ENCODE measurements at places on chromosomes 13 and 19. TPM values are rescaled to one million over a fixed set of nuclear protein-coding genes. Genes with fewer than 3 reads are reported as not detected.

Gene LGALS4
- 4.2 TPM for total RNA-seq

Gene ZSCAN1
- not detected for total RNA-seq

Gene MLLT1
- 61.9 TPM for total RNA-seq

Gene PBX4
- 3.7 TPM for total RNA-seq

Gene RAP2A
- 42.5 TPM for total RNA-seq

Gene PLPP2
- 11.7 TPM for total RNA-seq

Gene KASH5
- total RNA-seq = 3.1 TPM

Gene TMEM59L
- 1.1 TPM for total RNA-seq

Gene RASGRP4
- total RNA-seq = 13.5 TPM

Gene RNF225
- total RNA-seq = not detected

- peaks cover 47% of the 10 kb centered on the region for H3K27me3 ChIP-seq
- no peaks in the 10 kb centered on the region for H3K4me1 ChIP-seq
- DNase-seq = no peak
These were observed 15.2 kb downstream of the KCNC3 start for GRCh38 chr19:50313812-50314536.

- no peak overlapping the region for H3K27ac ChIP-seq
- no peaks in the 10 kb centered on the region for H3K36me3 ChIP-seq
- H3K27me3 ChIP-seq = no peaks in the 10 kb centered on the region
- no peak for DNase-seq
- no peak overlapping the region for H3K4me3 ChIP-seq
These were observed 153.5 kb downstream of the HS6ST3 start for GRCh38 chr13:96243376-96243775.

GRCh38 chr13:112346173-112346898 lies 29.8 kb upstream of the SPACA7 start:
- peaks cover 11% of the 10 kb centered on the region for H3K4me1 ChIP-seq
- H3K27ac ChIP-seq = no peak overlapping the region
- H3K4me3 ChIP-seq = no peak overlapping the region

DNA sequence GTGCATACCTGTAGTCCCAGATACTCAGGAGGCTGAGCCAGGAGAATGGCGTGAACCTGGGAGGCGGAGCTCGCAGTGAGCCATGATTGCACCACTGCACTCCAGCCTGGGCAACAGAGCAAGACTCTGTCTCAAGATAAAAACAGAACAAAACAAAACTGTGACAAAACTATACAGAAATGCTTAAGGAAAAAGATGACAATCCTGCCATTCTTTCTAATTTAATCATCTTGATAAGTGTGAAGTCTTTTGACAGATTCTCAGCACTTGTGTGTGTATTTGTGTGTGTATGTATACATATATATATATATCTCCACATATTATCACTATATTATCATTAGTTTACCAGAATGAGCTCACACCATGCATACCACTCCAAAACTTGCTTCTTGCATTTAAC lies 12.3 kb downstream of the HTR2A start:
- no peaks in the 10 kb centered on the region for H3K4me1 ChIP-seq
- no peaks in the 10 kb centered on the region for H3K36me3 ChIP-seq
- no peak overlapping the region for H3K27ac ChIP-seq
- no peak for DNase-seq

DNA sequence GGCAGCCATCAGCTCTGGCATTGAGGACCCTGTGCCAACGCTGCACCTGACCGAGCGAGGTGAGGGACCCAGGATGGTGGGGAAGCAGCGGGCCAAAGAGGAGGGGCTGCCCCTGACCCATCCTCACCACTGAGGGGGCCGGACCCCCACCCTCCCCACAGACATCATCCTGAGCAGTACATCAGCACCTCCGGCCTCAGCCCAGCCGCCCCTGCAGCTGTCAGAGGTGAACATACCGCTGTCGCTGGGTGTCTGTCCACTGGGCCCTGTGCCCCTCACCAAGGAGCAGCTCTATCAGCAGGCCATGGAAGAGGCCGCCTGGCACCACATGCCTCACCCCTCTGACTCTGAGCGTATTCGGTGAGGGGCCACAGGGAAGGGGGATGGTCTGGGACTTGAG lies 7.3 kb downstream of the LENG1 start:
- H3K4me3 ChIP-seq = no peak overlapping the region
- no peaks in the 10 kb centered on the region for H3K27me3 ChIP-seq
- no peak for DNase-seq

- no peak overlapping the region for H3K27ac ChIP-seq
- no peaks in the 10 kb centered on the region for H3K4me1 ChIP-seq
- H3K4me3 ChIP-seq = no peak overlapping the region
- H3K27me3 ChIP-seq = no peaks in the 10 kb centered on the region
- H3K36me3 ChIP-seq = peaks cover 41% of the 10 kb centered on the region
These were observed 74.4 kb downstream of the DPF1 start for GRCh38 chr19:38149661-38150061.

GRCh38 chr19:50909240-50910070 lies 1.7 kb downstream of the KLK4 start:
- no peaks in the 10 kb centered on the region for H3K4me1 ChIP-seq
- peak; percentile 59 for DNase-seq
- H3K27ac ChIP-seq = no peak overlapping the region
- H3K36me3 ChIP-seq = no peaks in the 10 kb centered on the region
- H3K4me3 ChIP-seq = no peak overlapping the region
- peaks cover 72% of the 10 kb centered on the region for H3K27me3 ChIP-seq

- H3K27ac ChIP-seq = no peak overlapping the region
- no peaks in the 10 kb centered on the region for H3K27me3 ChIP-seq
- DNase-seq = no peak
- no peak overlapping the region for H3K4me3 ChIP-seq
- H3K36me3 ChIP-seq = no peaks in the 10 kb centered on the region
- H3K4me1 ChIP-seq = peaks cover 23% of the 10 kb centered on the region
These were observed 6.9 kb downstream of the ERICH4 start for GRCh38 chr19:41449865-41450178.

DNA sequence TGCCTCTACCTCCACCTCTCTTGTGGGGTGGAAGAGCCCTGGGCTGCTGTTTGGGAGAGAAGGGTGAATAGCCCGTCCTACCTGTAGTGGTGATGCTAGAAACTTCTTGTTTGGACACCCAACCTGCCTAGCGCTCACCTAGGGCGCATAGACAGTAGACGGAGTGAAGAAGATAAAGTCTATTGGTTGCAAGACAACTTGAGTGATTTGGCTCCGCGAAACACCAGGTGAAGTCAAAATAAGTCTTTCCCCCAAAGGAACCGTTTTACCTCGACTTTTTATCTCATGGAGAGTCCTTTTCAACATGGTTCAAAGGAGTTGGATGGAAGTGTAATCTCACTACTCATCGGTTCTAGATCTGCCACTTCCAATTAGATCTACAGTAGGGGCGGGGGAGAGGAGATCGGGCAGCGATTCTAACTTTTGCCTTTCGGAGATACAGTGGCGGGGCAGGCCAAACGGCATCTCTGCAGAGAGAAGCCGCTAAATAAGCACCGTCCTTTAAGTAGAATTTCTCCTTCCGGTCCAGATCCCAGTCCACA lies 694 bp upstream of the ZIC5 start:
- H3K4me3 ChIP-seq = no peak overlapping the region
- peaks cover 96% of the 10 kb centered on the region for H3K27me3 ChIP-seq
- no peaks in the 10 kb centered on the region for H3K36me3 ChIP-seq
- no peak overlapping the region for H3K27ac ChIP-seq

GRCh38 chr19:51136851-51137551 lies 5.1 kb upstream of the SIGLEC7 start:
- H3K27me3 ChIP-seq = no peaks in the 10 kb centered on the region
- H3K27ac ChIP-seq = peak overlapping the region; percentile 78
- no peaks in the 10 kb centered on the region for H3K36me3 ChIP-seq
- no peak for DNase-seq

GRCh38 chr19:11705474-11705873 lies 33.3 kb downstream of the ZNF823 start:
- H3K4me1 ChIP-seq = no peaks in the 10 kb centered on the region
- DNase-seq = no peak
- no peaks in the 10 kb centered on the region for H3K36me3 ChIP-seq
- no peak overlapping the region for H3K27ac ChIP-seq
- no peak overlapping the region for H3K4me3 ChIP-seq
- H3K27me3 ChIP-seq = no peaks in the 10 kb centered on the region

GRCh38 chr19:35715981-35716800 lies 1.6 kb upstream of the KMT2B start:
- DNase-seq = peak; percentile 77
- peaks cover 10% of the 10 kb centered on the region for H3K36me3 ChIP-seq
- H3K4me1 ChIP-seq = peaks cover 26% of the 10 kb centered on the region
- no peaks in the 10 kb centered on the region for H3K27me3 ChIP-seq
- peak overlapping the region; percentile 87 for H3K4me3 ChIP-seq

GRCh38 chr19:50906217-50906616 lies 5.0 kb downstream of the KLK4 start:
- no peak overlapping the region for H3K27ac ChIP-seq
- no peak overlapping the region for H3K4me3 ChIP-seq
- peaks cover 66% of the 10 kb centered on the region for H3K27me3 ChIP-seq

DNA sequence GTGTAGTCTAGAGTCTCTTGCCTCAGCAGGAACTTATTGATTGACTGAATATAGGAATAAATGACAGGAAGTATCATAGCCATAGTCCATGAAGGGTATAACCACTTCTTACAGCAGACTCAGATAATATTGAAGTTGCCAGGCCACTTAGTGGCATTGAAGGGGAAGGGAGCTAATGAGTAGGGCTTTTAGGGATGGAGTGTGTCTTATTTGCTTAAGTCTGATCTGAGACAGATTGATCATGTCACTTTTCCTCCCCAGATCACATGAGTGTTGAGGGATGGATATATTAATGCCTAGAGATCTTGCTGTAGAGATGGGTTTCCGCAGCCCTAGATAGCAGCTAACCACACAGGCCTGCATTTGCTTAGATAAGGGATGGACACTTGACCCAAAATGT lies 62.2 kb upstream of the NBEA start:
- no peaks in the 10 kb centered on the region for H3K4me1 ChIP-seq
- no peaks in the 10 kb centered on the region for H3K27me3 ChIP-seq
- no peaks in the 10 kb centered on the region for H3K36me3 ChIP-seq
- DNase-seq = no peak
- H3K4me3 ChIP-seq = no peak overlapping the region

DNA sequence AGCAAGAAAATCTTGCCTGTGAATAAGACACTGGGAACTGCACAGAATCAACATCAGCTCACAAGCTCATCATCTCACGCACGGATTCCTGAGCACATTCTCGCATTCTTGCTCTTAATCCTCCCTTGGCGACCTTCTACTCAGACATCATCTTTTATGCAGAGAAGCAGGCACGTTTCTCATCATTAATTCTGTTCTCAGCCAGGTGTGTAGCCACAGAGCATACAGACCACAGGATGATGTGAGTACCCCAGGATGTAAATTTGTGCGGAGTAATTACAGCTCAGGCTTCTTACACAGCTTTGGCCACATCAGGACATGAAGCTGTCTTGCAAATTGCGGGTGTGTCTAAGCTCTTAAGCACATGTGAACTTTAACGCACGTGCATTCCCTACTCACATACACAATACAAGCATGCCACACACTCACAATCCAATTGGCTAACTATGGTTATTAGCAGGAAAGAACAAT lies 36.5 kb upstream of the SACS start:
- H3K4me3 ChIP-seq = no peak overlapping the region
- peaks cover 7% of the 10 kb centered on the region for H3K4me1 ChIP-seq
- H3K27ac ChIP-seq = no peak overlapping the region

GRCh38 chr19:18119013-18119716 lies 21.6 kb downstream of the MAST3 start:
- DNase-seq = no peak
- H3K27ac ChIP-seq = no peak overlapping the region
- H3K4me1 ChIP-seq = peaks cover 26% of the 10 kb centered on the region
- no peaks in the 10 kb centered on the region for H3K27me3 ChIP-seq

DNA sequence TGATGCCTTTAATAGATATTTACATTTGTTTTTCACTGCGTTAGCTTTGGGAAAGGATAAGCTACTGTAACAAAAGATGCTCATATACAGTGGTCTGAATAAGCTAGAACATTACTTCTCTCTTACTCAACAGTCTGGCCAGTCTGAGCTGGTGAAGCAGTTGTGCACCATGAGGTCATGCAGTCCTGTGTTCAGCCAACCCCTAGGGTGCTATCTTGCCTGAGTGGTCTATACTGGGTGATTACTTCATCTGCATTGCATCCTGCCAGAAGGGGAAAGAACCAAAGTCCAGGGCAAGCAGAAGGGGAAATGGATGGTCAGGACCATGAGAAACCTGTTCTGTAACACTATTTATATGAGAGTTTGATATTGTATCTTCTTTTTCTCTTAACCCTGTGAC lies 31.5 kb downstream of the ERCC5 start:
- H3K36me3 ChIP-seq = peaks cover 59% of the 10 kb centered on the region
- H3K4me3 ChIP-seq = no peak overlapping the region
- H3K27me3 ChIP-seq = no peaks in the 10 kb centered on the region
- no peak for DNase-seq
- H3K4me1 ChIP-seq = no peaks in the 10 kb centered on the region

GRCh38 chr19:50061650-50062049 lies 35.8 kb downstream of the ZNF473 start:
- H3K4me1 ChIP-seq = no peaks in the 10 kb centered on the region
- H3K36me3 ChIP-seq = no peaks in the 10 kb centered on the region
- no peak overlapping the region for H3K27ac ChIP-seq

GRCh38 chr19:35557539-35558399 lies 5.7 kb downstream of the ATP4A start:
- peaks cover 37% of the 10 kb centered on the region for H3K27me3 ChIP-seq
- peak; percentile 79 for DNase-seq
- peak overlapping the region; percentile 48 for H3K4me3 ChIP-seq
- no peaks in the 10 kb centered on the region for H3K36me3 ChIP-seq
- H3K27ac ChIP-seq = no peak overlapping the region

DNA sequence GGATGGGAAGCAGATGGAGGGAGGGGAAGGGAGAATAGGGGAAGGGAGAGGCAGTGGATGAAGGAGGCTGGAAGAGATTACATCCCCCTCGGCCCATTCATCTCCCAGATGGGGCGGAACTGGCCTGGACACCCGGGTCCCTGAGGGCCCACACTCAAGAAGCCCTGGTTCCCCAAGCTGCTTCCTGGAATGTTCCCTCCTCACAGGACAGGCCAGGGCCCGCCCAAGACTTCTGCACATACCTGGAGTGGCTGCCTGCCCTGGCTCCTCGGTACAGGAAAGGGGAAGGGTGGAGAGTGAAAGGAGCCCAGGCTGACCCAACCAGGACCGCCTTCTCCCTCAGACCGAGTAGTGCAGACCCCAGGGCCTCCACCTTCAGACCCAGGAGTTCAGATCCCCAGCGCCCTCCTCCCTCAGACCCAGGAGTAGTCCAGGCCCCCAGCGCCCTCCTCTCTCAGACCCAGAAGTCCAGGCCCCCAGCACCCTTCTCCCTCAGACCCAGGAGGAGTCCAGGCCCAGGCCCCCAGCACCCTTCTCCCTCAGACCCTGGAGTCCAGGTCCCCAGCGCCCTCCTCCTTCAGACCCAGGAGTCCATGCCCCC lies 489 bp downstream of the NTF4 start:
- no peaks in the 10 kb centered on the region for H3K36me3 ChIP-seq
- peak overlapping the region; percentile 24 for H3K27ac ChIP-seq
- peak; percentile 68 for DNase-seq
- no peaks in the 10 kb centered on the region for H3K4me1 ChIP-seq
- peak overlapping the region; percentile 39 for H3K4me3 ChIP-seq

- no peak overlapping the region for H3K27ac ChIP-seq
- H3K4me1 ChIP-seq = no peaks in the 10 kb centered on the region
- H3K36me3 ChIP-seq = no peaks in the 10 kb centered on the region
- H3K27me3 ChIP-seq = no peaks in the 10 kb centered on the region
- no peak for DNase-seq
- no peak overlapping the region for H3K4me3 ChIP-seq
These were observed 25.5 kb downstream of the NEK5 start for GRCh38 chr13:52103386-52103785.

Data from lower lobe of right lung (tissue), 2 donors.